ENCODE measurements at places on chromosomes 4 and X.

- no peak for DNase-seq
These were observed 29.8 kb upstream of the HPGDS start for GRCh38 chr4:94372228-94372978.

GRCh38 chr4:132065940-132066495 lies 1083.1 kb upstream of the PCDH10 start:
- no peak for DNase-seq

DNA sequence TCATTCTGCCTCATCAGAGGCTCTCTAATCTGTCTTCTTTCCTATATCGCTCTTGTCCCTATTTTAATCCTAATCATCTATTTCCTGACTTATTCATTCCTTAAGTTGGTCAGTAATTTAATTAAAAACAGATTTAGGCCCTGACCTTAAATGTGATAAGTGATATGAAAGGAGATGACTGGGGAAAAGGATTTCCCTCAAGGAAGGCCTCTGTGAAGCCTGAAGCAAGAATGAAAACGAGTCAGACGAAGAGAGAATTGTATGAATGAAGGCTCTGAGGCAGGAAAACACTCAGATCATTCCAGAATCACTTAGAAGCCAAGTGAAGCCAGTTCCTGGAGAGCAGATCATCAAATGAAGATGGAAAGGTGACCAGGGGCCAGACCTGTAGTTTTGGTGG lies 22.1 kb downstream of the PKD2 start:
- no peak for DNase-seq

DNA sequence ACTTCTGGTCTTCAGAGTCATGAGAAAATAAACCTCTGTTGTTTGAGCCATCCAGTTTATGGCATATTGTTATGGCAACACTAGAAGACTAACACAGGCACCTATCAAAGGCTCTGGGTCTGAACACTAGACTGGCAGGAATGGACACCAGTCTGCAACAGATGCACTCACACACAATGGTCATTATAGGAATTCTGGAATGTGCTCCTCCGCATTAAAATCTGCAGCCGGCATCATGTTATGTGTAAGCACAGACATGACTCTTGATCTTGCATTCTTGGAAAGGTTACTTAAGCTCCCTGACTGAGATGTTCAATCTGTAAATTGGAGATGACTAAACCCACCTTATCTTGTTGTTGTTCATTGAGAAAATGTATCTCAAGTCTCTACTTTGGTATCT lies 112.3 kb upstream of the ZNF518B start:
- no peak for DNase-seq

- no peak for DNase-seq
These were observed 23.0 kb upstream of the UGT2B4 start for GRCh38 chr4:69518538-69519198.

- DNase-seq: no peak
These were observed at the start of gene SLC2A9 for GRCh38 chr4:10020871-10021652. Gene SLC2A9, minus strand, starts transcription at chr4:10021497. Its CDS starts 68 bp downstream, at chr4:10021429.

Data from NCI-H446 treated with DMSO at 0.1 percent for 48 hours (cell line).